Stimulated activated CD8-positive, alpha-beta memory T cell treated with anti-CD3 and anti-CD28 coated beads, Interleukin-7, amount 100 ng/mL, for 24 hours (primary cell): ENCODE measurements at places on chromosomes 3 and 15.

GRCh38 chr3:60829058-60829457 is 422.2 kb downstream of the FHIT start:
- no peak for DNase-seq

DNA sequence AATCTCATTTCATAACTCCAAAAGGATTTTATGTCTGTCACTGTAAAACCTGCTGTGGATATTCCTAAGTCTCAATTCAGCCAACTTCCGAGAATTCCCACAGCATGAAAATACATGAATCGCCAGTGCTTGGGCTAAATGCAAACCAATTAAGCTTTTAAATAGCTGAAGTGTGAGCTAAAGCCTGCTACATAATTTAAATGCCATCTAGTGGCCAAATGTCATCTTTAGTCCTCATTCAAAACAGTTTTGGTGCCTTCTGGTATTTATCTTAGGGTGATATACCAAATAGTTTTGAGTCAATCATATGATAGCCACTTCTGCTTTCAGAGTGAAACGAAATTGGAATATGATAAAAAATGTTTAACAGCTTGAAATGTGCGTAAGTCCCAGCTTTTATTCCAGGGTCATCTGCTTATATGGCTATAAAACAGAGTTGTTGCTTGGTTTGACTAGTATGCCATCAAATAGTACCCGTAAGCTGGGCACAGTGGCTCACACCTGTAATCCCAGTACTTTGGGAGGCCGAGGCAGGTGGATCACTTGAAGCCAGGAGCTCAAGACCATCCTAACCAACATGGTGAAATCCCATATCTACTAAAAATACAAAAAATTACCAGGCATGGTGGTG is 41.8 kb upstream of the CCNL1 start:
- DNase-seq: no peak

DNA sequence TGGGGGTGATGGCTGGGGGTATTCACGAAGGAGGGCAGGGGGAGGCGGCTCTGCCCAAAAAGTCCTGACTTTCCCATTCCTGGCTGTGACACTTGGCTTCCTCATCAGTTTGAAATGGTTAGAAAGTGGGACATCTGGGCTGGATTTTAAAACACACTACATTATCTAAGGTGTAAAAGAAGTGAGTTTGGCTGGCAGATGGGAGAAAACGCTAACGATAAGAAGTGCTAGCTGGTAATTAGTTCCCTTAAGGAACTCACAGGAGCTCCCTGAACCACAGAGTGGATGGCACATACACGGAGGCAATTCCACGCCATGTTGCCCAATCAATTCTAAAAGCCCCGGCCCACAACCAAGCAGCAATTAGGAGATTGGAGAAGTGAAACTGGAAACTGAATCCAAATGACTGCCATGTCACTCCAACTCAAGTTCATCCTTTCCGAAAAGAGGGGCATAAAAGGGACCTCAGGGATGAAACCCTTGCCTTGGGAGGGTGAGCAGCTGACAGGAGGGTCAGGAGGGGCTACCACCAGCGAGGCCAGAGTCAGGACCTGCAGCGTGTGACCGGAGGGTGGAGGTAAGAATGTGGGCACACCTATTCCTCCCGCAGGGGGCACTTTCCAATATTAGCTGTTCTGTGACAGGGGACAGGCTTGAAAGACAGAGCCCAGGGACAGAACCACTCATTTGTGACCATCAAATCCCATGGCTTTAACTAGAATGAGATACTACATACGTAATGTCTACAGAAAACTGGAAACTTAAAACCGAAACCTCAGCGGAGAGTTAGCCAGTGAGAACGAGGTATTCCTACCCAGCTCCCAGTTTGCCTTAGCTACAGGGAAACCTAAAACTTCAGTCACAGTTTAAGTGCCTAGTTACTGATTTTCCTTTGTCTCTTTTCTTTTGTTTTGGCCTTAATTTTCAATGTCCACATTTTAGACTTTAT is 95.3 kb upstream of the OXTR start:
- no peak for DNase-seq

- no peak for DNase-seq
Observed at GRCh38 chr3:100125161-100125938, 11.0 kb upstream of the FILIP1L start.

GRCh38 chr3:108661699-108662098 is 72.2 kb downstream of the DZIP3 start:
- DNase-seq: no peak

DNA sequence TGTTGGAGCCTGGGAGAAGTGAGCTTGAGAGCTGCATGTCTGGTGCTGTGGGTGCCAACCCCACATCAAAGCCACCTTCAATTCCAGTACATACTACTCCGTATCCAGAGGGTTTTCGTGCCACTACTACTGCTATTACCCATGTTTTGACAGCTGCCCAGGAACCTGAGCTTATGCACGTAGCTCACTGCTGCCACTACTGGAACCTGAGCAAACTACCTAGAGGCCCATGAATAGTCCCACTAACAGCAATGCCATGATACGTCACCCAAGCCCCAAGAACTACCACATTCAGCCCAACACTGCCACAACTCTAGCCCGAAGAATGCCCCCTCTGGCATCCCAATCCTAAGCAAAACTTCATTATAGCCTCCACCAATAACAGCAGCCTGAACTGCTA is 215.2 kb upstream of the BCHE start:
- DNase-seq: no peak

- no peak for DNase-seq
Observed at GRCh38 chr3:13388816-13389215, 31.3 kb downstream of the NUP210 start.

- no peak for DNase-seq
Observed at GRCh38 chr15:65790694-65791334, 1.3 kb downstream of the DENND4A start.

DNA sequence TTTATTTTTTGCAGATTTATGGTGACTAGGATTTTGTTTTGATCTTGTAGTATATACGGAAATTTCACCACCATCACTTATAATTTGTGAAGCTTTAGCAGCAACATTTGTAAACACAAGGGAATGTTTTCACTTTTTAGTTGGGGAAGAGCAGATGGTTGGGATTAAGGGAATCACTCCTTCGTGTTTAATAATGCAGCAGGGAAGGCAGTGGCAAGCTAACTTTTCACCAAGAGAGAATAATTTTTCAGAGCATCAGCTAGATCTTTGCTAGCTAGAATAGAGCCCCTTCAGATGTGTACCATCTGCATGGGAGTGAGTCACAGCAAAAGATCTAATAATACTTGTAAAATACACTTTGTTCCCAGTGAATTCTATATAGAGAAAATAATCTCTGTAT is 632.7 kb downstream of the CADM2 start:
- DNase-seq: no peak

GRCh38 chr3:151423091-151423490 is 37.8 kb downstream of the IGSF10 start:
- DNase-seq: no peak

DNA sequence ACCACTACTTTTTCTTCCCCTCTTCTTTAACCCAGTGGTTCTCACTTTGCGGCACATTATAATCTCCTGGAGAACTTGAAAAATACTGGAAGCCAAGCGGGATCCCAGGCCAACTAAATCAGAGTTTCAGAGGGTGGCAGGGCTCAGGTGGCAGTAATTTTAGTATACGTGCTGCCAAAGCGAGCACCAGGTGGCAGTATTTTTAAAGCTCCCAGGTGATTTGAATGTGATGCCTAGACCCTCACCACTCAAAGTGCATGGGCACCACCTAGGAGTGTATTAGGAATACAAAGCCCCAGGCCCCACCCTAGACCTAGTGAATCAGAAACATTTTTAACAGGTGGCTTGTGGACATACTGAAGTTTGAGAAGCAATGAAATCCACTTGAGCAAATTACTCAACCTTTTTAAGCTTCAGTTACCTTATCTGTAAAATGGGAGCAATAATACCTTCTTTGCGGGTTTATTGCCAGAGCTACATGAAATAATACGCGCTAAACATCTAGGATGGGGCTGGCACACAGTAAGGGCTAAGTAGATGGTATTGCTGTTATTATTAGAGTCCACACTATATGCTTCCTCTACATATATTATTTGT is 8.3 kb downstream of the B3GALNT1 start:
- DNase-seq: no peak

DNA sequence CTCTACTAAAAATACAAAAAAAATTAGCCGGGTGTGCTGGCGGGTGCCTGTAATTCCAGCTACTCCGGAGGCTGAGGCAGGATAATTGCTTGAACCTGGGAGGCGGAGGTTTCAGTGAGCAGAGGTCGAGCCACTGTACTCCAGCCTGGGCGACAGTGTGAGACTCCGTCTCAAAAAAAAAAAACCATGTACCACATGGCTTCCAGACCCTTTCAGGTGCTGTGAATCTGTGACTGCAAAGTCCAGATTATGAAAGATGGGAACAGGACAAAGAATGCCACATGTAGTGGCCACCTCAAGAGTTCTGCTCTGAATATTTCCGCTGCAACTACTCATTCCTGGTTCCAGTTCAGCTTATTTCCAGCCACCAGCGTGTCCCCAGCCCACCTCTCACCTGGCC is 8.4 kb upstream of the DCAF1 start:
- no peak for DNase-seq

DNA sequence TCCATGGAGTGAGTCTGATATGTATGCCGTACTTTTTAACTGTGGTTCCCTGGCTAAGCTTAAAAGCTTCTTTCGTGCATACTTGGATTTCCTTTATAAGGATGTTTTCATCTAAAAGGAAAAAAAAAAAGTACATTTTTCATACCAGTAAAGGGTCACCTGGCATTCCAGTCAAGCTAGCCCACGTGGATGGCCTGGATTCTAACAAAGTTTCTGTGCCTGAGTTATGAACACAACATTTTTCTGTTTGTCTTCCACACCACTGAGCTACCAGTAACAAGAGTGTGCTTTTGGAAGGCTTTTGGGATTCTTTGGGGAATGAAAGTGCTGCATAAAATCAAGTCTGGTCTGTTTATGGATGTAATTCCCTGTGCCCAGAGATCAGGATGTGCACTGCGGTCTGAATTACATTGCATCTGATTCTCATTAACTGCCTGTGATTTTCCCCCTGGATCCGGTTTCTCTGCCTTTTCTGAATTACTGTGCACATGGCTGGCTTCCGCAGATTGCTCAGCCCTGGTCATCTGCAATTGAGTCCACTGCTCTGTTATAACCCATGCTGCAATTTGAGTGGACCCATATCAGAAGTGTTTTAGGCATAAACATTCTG is 38.2 kb upstream of the MAGI1 start:
- no peak for DNase-seq

DNA sequence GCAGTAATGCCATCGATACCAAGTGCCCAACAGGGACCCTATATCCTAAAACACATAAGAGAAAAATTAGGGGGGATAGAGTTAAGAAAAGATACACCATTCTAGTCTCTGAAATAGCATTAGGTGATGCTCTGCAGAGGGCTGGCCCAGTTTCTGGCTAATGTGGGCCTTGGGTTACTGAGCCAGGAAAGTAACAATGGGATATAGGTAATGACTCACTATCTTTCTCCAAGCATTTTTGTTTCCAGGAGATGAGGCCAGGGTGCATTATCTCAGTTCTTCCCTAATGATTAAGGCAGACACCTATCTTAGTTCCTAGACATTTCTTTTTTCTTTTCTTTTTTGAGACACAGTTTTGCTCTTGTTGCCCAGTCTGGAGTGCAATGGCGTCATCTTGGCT is 50.0 kb downstream of the PRKAR2A start:
- DNase-seq: no peak
